ENCODE measurements at places on chromosomes 3 and 15.

DNA sequence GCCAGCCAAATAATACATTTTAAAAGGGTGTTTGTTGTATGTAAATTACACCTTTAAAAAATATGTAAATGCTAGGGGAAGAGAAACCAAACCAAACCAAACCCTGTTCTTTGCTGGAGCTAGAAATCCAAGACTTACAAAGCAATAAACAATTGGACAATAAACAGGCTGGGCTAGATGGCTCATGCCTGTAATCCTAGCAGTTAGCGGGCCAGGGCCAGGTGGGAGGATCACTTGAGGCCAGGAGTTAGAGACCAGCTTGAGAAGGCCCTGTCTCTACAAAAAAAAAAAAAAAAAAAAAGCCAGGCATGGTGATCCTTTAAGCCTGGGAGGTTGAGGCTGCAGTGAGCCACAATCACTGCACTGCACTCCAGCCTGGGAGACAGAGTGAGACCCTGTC, 12.5 kb downstream of the STOML1 start:
- DNase-seq: no peak

DNA sequence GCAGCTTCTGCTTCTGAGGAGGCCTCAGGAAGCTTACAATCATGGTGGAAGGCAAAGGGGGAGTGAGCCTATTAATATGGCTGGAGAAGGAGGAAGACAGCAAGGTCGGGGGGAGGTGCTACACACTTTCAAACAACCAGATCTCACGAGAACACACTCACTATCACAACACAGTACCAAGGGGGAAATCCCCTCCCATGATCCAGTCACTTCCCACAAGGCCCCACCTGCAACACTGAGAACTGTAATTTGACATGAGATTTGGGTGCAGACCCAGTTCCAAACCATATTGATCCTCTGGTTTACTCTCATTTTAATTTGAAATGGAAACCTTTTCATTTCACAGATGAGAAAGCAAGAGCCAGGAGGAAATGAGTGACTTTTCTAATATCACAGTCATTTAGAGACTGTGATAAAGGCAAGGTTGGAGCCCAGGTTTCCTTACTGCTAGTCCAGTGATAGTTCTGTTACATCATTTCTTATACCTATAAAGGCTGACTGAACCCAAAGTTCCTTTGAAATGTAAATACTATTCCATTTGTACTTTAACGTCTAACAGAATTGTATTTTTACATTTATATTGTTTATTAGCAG, 105.8 kb upstream of the GAP43 start:
- no peak for DNase-seq

DNA sequence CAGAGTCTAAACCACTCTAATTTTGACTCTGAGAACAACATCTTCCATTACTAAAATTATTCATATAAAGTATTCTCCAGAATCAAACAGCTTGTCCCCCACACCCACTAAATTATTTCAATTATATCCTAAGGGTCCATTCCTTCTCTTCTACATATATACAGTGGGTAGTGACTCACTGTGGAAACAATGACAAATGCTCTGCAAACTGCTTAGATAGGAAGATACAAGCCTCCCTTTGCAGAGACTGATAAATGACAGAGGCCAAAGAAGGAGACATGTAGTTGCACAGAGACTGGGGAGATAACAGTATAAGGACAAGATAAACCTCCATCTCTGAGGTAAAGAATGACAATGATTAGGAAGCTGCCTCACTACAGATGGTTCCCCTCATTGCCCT, 1087.4 kb downstream of the AGBL1 start:
- DNase-seq: no peak

DNA sequence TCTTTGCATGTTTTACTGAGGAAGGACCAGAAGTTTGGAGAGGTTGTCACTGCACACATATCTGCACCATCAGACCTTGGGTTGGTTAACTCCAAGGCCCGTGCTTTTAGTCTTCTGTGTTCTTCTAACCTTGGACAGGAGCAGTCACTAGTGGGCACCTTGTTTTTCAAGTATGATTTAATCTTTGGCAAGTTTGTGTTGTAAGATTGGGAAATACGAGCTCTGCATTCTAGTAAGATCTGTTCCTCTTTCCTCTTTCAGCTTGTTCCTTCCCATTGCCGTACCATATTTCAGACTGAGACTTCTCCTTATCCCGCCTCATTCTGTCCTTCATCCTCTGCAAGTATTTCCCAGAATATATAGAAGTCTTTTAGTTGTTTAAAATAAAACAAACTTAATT, 5.1 kb downstream of the TMOD2 start:
- no peak for DNase-seq

DNA sequence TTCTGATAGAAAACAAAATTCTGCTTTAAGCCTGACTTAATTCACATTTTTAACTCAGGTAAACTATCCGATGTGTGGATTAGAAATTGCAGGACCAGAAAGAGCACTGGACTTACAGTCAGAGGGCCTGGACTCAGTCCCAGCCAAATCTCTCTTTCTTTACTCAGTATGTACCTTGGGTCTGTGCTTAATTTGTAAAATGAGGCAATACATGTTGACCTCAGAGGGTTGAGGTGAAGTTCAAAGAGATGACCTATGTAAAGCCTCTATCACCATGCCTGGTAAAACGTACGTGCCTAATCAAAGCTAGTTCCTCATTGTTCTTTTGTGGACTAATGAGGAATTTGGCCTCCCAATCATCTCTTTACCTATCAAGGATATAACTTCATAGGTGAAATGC, 1.9 kb upstream of the BCL2A1 start:
- DNase-seq: no peak

GRCh38 chr15:92947071-92947730, 47.1 kb downstream of the CHD2 start:
- no peak for DNase-seq

DNA sequence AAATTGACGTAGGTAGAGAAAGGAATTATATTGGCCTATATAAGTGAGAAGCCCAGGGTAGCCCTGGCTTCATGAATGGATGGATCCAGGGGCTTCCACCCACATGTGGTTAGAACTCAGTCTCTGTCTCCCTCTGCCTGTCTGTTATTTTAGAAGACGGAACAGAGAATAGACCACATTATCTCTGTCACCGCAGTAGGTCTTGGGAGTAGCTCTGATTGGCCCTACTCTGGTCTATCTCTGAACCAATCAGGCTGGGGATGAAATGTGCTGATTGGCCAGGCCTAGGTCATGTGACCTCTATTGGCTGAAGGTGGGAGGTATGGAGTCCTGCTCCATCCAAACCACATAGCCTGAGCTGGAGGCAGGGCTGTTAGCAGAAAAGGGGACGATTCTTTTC, 143.0 kb upstream of the PRR23C start:
- DNase-seq: no peak

DNA sequence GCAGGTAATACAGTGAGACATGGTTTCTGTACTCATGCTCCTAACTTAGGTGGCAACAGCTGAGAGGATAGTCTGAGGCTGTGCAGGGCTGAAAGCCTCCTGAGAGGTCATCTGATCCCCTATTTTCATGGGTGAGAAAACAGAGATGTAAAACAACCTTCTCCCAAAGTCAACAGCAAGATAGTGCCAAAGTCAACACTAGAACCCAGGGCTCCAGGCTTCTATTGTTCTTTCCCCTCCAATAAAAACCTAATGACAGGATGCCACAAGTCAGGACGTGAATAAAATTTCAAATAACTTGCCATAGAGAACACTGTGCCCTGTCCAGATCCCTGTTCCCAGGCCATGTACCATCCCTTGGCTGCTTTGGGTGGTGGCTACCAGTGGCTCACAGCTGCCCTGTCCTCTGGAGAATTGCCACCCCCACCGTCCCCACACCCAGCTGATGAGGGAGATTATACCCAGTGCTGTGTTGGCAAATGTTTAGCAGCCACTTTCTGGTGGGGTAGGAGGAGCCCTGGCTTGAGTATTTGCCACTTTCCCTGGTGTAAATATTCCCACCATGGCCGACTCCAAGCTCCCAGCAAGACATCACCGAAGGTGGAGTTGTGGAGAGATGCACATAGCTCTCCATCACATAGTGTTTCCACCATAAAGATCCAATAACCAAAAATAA, 54.8 kb downstream of the SRGAP3 start:
- DNase-seq: no peak

DNA sequence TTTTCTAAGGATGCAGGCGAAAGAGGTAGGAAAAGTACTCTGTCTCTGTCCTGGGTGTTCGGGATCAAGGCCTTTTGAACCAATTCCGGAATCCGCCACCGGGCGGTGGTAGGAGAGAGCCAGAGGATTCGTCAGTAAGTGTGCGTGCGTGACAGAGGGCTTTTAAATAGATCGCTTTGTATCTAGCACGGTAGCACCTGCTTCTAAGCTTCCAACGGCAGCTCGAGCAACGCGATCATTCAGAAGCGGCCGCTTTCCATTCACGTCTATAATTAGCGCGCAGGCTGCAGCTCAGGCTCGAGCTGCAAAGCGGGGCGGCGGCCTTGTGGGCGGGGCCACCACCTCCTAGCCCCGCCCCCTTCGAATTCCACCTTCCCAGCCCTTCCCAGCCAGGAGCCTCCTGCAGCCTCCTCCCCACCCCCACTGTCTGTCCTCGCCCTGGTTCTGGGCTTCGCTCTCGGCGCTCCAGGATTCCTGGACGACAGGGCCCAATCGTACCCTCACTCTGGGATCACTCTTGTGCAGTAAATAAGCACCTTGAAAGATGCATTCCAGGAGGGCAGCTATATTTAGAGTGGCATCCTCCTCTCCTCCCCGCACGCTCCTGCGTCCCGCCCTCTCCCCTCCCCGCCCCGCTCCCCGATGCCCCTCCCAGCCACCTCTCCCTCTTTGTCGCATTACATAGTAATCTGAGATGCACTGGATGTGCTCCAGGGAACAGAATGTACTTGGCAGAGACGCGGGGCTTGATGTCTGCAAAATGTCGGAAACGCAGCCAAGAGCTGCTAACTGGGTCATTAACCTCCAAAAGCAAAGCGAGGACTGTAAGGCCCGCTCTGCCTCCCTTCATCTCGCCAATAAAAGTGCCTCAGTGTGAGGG, 224.1 kb upstream of the TPRG1 start:
- DNase-seq: peak; percentile 50

- DNase-seq: no peak
Observed at GRCh38 chr15:57382969-57383368, 6.7 kb downstream of the CGNL1 start.

DNA sequence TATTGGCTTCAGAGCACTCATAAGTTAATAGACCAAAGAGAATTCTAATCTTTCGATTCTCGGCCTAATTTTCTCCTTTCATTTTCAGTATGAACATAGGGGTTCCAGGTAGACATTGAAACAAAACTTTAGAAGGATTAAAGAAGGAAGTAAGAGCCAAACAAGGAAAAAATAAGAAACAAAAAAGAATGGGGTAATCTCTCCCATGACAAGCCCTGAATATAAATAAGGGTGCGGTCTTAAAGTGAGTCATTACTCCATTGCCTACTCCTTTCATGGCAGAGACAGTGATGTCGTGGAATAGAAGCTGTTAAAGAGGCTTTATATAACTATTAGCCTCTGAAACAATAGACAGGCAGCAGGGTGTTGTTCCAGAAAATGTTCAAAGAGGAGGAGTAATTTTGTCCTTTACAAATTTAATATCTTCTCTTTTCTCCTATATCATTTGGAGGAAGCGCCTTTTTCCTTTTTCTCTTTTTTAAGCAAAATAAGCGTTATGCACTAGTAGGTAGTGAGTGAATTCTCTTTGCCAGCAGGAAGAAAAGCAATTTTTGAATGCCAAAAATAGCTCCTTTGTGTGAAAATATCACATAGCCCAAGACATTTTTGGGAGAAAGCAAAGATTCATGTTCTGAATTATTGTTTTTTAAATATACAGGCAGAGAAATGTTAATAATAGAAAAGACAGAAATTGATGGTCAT, 607.9 kb upstream of the KCNMB2 start:
- DNase-seq: no peak

DNA sequence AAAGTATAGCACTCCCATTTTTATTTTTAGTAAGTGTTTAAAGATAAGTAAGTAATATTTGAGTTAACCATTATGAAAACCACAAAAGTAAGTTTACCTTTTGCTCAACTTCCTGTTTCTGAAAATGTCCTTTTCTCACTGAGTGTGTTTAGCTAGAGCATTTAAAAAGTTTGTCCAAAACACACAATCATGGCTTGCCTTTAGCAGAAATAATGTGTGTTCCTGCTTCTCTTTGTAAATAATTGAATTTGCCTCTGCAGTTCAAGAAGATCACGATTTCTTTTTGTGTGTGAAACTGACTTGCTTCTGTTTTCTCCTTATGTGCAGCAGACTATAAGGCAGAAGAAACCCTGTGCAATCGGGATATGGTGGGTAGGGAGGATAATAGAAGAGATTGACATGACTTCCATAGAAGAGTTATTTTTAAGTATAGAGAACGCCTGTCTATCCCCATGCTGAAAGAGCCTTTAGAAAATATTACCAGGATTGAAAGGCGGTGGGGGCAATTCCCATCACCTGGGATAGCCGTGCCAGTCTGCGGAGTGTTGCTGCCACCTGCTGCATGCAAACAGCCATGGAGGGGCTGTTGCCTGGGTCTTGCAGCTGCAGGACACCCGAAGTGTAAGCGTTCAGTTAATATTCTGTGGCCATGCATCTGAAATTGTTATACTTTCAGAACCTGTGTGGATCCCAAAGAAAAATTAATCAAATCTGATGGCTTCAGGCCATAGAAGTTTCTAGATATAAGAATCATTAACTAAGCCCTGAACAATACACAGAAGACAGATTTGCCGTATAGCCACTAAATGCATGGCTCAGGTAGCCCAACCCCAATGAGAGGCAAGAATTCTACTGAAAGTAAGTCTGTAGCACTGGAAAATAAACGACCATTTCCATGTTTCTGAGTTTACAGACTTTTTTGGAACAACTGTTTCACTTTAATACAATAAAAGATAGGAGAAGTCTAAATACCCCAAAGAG, 2.4 kb upstream of the CD96 start:
- DNase-seq: peak; percentile 79

DNA sequence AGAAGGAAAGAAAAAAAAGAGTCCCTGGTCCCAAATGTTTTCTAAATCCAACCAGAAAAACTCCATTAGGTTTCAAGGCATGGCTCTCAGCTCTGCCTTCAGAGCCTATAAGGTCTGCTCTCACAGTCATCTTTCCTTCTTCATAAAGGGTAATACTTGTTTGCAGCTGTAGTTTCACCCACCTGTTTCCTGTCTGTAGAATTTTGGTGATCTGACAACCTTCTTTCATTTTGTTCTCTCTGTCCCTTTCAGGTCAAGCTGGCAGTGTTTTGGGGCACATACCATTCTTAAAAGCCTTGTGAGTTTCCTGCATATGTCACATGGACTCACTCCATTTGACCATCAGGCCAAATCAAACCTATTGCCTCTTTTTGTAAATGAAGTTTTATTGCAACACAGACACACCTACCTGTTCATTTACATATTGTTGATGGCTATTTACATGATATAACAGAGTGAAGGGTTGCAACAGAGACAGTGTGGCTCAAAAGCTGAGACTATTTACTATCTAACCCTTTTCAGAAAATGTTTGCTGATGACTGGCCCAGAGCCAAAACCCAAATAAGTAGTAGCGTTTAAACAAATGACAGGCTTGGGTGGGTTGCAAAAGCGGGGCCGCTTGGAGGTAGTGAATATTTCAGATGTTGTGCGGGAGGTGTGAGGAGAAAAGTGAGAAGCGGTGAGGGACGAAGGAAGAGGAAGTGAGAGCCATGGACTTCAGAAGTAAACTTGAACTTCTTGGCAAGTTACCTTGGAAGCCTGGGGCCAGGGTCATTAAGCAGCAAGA, 292.7 kb upstream of the PROK2 start:
- no peak for DNase-seq

- no peak for DNase-seq
Observed at GRCh38 chr3:14448756-14449727, 46.6 kb downstream of the SLC6A6 start.

All from activated naive CD4-positive, alpha-beta T cell treated with anti-CD3 and anti-CD28 coated beads, Interleukin-2, amount 10 ng/mL, durations not matched to agents 7 days and 5 days (primary cell).